ENCODE measurements at places on chromosomes 7 and 10.

DNA sequence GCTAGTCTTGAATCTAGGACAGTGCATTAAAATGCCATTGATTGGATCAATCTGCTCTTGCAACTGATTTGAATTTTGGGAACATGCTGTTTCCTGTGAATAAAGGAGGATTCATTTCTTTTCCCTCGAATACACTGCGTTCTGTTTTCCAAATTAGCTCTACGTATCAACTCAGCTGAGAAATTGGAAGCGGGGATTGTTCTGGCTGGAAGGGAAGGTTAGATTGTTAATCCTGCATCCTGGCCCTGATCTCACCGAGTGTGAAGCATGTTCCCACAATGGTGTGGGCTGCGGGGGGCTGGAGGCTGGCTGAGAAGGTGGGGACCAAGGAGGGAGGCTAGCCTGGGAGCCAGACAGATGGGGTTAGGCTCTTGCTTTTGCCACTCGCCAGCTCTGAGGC is 17.6 kb downstream of the HTRA1 start:
- no peak for DNase-seq

DNA sequence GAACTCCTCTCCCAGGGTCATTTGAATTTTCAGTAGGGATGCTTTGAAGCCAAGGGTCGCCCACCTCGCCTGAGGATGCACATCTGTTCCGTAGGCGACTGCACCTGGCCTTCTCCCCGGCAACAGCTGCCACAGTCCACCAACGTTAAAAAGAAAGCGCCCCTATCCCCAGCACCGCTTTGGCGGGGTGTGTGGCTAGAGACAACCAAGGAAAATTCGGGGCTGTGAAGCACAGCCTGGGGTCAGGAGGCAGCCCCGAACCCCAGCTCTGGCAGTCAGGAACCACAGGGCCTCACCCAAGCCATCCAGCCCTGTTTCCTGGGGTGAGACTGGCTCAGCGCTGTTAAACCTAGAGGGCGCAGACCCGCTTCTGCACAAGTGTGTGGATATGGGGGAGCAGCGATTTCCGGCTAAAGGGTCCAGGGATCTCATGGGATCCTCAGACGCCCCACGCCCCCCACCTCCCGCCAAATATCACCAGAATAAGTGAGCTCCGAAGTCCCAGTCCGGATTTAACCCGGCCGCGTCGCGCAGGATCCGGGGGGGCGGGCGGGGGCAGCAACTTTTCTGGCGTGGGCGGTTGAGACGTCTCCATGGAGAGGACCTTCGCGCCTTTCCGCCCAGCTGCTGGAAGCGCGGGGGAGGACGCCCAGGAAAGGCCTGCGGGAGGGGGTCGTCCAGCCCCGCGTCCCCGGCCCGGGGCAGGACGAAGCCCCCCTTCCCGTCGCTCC is 822 bp downstream of the ZC3HAV1L start:
- DNase-seq: no peak

GRCh38 chr7:20288036-20288435 is 42.7 kb upstream of the ITGB8 start:
- no peak for DNase-seq

DNA sequence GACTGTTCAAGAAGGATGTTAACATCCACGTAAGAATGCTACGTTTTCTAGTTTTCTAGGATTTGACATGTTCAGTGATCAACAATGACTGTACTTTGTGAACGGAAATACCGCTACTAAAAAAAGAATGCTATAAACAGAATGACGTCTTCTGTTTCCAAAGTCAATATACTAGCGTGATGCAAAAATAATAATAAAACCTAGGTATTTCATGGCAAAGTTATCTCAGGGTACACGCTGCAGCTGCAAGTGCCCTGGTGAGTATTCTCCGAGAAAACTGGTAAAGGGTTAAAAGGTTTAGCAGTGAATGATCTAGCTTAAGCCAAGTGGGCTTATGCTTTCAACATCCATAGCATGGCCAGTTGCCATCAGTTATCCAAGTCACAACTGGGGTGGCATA is 653.3 kb upstream of the PFKP start:
- no peak for DNase-seq

DNA sequence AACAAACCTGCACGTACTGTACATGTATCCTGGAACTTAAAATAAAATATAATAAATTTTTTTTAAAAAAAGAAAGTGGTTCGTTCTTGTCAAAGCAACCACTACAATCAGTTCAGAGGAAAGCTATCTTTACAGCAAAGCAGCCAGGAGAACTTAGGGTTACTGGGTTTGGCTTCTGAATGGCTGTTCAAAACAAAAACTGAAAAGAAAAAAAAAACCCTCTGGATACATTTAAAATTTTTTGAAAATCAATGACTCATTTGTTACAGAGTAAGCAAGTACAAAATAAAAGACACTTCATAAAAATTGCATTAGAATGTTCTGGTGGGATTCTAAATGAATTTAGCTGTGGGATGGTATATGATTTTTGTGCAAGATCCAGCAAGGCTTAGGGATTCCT is 28.6 kb upstream of the ADD3 start:
- DNase-seq: no peak

- DNase-seq: no peak
Observed at GRCh38 chr10:71687077-71687476, 32.5 kb downstream of the C10orf105 start.

DNA sequence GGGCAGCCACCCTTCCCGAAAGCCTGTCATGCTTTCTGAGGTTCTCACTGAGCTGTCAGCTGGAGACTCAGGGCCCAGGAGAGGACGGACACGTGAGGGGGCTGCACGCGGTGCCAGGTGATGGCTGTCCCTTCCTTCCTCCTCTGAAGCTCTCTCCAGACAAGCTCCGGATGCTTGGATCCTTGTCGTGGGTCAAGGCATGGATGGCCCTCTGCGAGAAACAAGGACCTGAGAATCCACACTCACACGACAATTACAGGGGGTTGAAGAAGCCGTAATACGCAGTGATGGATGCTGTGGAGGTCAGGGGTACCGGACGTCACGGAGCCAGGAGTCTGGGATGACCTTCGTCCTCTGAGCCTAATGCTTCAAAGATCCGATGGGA is 170.3 kb downstream of the USP6NL start:
- no peak for DNase-seq

DNA sequence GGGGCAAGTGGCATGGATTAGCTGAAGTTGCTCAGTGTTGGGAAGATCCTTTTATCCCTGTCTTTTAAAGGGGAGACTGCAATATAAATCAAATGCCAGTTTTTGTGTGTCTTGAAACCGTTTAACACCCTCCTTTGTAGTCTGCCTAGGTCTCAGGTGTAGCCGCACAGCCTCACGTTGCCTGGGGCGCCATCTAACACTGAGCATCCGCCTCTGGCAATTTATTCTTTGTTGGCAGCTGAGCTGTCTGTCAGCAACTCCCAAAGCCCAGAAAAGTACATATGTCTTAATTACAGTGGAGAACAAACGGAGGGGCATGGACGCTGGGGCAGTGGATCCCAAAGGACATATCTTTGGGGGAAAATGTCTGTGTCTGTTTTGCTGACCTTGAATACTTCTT is 254.7 kb downstream of the STK31 start:
- DNase-seq: no peak

- no peak for DNase-seq
Observed at GRCh38 chr7:142460402-142461117, 202.7 kb upstream of the PRSS58 start.

DNA sequence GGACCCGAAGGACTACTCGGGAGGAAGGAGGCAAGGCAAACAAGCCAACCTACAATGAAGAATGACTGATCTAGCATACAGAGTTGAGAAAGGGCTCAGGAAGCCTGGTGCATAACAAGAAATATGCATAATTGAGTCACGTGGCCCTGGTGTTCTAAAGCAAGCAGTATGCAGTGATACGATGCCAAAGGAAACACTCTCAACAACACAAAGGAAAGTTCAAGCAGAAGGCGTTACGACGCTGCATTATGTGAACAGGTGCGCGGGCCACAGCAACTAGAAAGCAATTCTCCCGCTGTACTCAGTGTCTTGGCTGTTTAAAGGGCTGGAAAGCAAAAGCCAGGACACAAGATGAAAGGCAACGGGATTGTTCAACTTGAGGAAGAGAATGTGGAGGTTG is 100.8 kb downstream of the PRTFDC1 start:
- DNase-seq: no peak

- DNase-seq: no peak
Observed at GRCh38 chr10:44322137-44322536, 62.8 kb downstream of the CXCL12 start.

DNA sequence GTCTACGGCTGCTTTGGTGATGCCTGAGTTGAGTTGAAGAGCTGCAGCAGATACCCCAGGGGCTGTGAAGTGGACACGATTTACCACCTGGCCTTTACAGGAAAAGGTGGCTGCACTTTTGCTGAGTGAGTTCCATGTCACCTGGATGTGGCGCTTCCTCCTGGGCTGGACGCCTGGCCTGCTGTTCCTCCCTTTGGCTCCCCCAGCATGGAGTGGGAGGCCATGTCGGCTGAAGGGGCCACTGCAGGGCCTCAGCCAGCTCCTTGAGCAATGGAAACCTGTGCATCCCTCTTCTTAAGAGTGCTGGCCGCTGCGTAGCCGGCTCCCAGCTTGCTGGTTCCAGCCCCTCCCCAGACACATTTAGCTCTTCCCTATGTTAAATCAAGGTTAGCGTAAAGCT is 221.0 kb downstream of the GLRX3 start:
- no peak for DNase-seq

DNA sequence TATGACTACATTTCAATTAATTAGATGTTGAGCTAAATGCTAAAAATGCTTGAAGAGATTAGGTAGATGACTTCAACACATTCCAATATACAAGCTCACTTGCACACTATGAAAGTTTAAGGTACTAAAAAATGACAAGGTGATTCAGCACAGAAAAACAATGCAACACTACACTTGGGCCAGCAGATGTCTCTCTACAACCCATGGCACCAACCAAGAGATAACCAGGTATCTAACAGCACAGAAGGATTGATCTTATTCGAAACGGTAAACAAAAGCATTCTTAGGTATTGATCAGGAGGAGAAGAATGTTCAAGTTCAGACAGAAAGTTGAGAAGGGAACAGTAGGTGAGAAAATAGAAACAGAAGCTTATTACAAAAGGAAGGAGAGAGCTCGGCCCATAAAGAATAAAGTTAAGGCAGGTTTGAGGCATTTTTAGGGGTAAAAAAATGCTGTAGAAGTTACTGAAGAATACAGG is 248.2 kb upstream of the KLF14 start:
- DNase-seq: no peak

- no peak for DNase-seq
Observed at GRCh38 chr7:98241674-98242241, 10.3 kb downstream of the TECPR1 start.

DNA sequence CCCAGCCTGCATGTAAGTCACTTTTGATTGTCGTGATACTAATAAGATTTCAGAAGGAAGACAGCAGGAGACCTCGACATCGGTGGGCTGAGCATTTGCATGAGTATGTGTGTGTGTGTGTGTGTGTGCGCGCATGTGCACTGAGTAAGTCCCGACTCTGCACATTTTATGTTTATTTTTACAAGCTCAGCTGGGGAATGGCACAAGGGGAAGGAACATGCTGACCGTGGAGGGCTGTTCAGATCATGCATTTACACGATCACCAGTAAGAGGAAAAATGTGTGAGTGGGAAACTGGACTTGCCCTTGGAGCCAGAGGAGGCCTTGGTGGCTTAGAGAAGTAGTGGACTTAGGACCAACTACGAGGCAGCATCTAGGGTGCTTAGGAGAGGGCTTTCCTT is 41.3 kb downstream of the IL2RA start:
- DNase-seq: no peak

- DNase-seq: no peak
Observed at GRCh38 chr10:5742116-5742515, 57.5 kb downstream of the TASOR2 start.

GRCh38 chr10:61708846-61709245 is 46.1 kb downstream of the CABCOCO1 start:
- DNase-seq: no peak

DNA sequence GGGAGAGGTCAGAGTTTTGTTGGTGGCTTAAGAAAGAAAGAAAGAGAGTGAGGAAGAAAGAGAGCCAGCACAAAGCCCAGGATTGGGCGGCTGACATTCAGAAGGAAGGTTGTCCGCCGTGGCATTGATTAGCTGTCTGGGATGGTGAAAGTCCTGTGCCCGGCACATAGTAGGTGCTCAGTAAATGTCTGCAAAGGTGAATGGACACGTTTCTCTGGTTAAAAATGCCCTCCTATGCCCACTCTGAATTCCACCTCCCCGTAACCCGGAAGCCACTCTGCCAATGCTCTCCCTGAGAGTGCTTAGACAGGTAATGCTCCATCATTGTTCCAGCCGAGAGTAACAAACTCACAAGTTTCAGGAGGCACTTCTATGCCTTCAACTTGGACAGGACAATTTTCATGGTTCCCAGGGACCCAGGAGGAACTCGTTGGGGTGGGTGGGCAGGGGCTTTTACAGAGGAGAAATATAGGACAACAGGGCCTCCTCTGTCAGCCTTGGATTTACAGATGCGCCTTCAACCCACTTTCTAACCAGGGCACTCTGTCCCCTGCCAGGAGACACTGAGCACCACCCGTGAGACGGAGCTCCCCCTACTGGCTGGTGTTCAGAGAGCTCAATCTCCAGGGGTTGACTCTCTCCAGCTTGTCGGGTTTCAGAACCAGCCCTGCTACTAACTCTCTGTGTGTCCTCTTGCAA is 411.5 kb upstream of the ZMIZ1 start:
- DNase-seq: peak; percentile 83

GRCh38 chr10:120788771-120789170 is 62.4 kb upstream of the WDR11 start:
- no peak for DNase-seq

GRCh38 chr7:69364813-69365643 is 233.2 kb upstream of the AUTS2 start:
- DNase-seq: no peak

DNA sequence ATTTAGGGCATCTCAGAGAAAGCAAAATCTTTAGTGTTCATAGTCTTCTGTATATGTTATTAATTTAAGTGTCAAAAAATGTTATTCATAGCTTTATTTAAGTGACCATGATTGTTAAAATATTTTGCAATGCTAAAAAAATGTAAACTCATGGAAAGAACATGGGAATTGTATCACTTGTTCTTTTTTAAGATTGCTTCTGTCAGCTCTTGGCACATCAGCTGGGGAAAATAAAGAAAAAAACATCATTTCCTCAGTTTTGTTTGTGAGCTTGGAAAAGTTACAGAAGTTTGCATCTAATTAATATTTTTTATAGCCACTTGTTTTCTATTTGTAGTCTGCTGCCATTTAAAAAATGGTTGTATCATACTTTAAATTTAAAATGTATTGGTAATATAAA is 285.9 kb upstream of the CSTF2T start:
- no peak for DNase-seq

DNA sequence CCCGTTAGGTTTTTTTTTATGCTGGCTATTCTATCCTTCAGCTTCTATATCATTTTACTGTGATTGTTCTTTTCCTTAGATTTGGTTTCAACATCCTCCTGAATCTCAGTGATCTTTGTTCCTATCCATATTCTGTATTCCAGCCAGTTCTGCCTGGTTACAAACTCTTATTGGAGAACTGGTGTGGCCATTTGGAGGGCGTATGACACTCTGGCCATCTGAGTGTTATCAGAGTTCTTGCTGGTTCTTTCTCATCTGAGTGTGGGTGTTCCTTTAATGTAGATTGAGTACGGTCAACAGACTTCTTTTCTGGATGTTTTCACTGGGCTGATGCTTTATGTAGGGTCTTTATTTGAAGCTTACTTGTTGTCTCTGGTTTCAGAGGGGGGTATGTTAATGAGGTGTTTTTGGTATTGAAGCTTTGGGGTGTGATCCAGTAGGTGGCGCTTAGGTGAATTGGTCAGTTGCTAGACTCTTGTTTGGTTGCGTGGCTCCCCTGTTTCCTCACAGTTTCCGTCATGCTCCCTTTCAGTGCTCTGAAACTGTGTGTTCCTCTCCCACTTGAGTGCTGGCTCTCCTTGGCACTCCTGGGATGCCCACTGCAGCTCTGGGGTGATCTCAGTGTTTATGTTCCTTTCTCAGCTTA is 80.7 kb downstream of the FANK1 start:
- no peak for DNase-seq

GRCh38 chr7:24827027-24827426 is 69.8 kb upstream of the GSDME start:
- DNase-seq: no peak

All from tibial artery (tissue), 4 donors.